SJSA1 (cell line): ENCODE measurements at places on chromosomes 5 and 9. TPM values are rescaled to one million over a fixed set of nuclear protein-coding genes. Genes with fewer than 3 reads are reported as not detected.

The NUDT2 gene
- 9.7 and 27.0 TPM in 2 replicates for total RNA-seq

The WDR70 gene
- total RNA-seq, result 28.4 and 34.9 TPM in 2 replicates

The ARHGEF39 gene
- 0.41 and 1.9 TPM in 2 replicates for total RNA-seq

The CCIN gene
- total RNA-seq, result 0.61 and 1.3 TPM in 2 replicates

The HTR4 gene
- total RNA-seq, result not detected in 2 replicates

- no peak overlapping the region for H3K4me3 ChIP-seq
- DNase-seq, result no peak
- H3K4me1 ChIP-seq, result no peaks in the 10 kb centered on the region
- H3K27me3 ChIP-seq, result no peaks in the 10 kb centered on the region
These were observed 248.5 kb downstream of the SMARCA2 start for GRCh38 chr9:2263665-2264064.

- peaks cover 22% of the 10 kb centered on the region for H3K4me1 ChIP-seq
- no peaks in the 10 kb centered on the region for H3K36me3 ChIP-seq
- no peaks in the 10 kb centered on the region for H3K27me3 ChIP-seq
These were observed 53.8 kb downstream of the ARRDC3 start for GRCh38 chr5:91329283-91329682.

DNA sequence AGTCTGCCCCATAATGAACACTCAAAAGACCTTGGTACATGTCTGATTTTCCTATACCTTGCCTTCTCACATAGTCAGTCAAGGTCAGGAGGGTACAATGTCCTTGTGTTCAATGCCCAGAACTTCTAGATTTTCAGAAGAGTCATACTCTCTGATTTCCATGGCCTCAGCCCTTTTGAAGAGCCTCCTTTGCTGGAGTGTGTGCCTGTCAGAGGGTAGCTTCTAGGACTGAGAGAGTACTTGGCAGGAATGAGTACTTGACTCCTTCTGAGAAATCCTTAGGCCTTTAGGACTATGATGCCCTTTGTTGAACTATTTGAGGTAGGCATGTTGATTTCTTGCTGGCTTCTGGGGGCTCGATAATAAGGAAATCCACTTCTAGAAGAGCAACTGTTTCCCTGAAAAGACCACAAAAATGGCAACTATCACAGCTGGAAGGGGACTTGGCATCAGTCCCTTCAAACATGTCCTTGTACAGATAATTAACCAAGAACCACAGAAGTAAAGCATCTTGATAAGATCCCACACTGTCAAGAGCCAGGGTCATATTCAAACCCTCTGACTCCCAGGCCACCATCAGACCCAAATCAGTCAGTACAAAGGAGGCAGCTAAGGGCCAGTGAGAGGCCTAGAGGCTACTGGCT is 10.6 kb upstream of the MEGF9 start:
- no peak overlapping the region for H3K27ac ChIP-seq
- H3K36me3 ChIP-seq, result no peaks in the 10 kb centered on the region
- H3K4me3 ChIP-seq, result no peak overlapping the region
- DNase-seq, result no peak
- H3K27me3 ChIP-seq, result no peaks in the 10 kb centered on the region
- H3K4me1 ChIP-seq, result no peaks in the 10 kb centered on the region

DNA sequence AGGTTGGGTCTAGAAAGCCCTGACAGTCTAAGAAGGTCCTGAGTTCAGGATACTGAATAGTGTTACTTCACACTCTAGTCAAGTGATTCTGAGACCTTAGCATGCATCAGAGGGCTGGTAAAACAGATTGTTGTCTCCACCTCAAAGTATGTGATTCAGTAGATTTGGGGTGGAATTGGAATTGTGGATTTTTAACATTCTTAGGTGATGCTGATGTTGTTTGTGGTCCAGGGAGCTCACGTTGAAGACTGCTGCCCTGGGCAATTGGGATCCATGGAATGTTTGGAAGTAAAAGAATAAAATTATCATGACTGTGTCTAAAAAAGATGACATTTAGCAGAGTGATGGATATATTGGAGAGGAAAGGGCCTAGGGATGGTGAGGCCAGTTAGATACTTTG is 75.6 kb downstream of the VCAN start:
- peaks cover 26% of the 10 kb centered on the region for H3K36me3 ChIP-seq
- no peak overlapping the region for H3K4me3 ChIP-seq
- DNase-seq, result no peak
- no peaks in the 10 kb centered on the region for H3K27me3 ChIP-seq
- peaks cover 7% of the 10 kb centered on the region for H3K4me1 ChIP-seq
- H3K27ac ChIP-seq, result no peak overlapping the region

GRCh38 chr9:134315716-134316448 is 10.4 kb upstream of the RXRA start:
- no peak overlapping the region for H3K4me3 ChIP-seq
- H3K4me1 ChIP-seq, result peaks cover 5% of the 10 kb centered on the region; the same call in 1 of the 2 replicates
- DNase-seq, result no peak
- H3K36me3 ChIP-seq, result no peaks in the 10 kb centered on the region
- H3K27me3 ChIP-seq, result no peaks in the 10 kb centered on the region

- no peaks in the 10 kb centered on the region for H3K4me1 ChIP-seq
- no peak overlapping the region for H3K27ac ChIP-seq
- no peak overlapping the region for H3K4me3 ChIP-seq
- DNase-seq, result no peak
- no peaks in the 10 kb centered on the region for H3K27me3 ChIP-seq
These were observed 72.2 kb downstream of the NMUR2 start for GRCh38 chr5:152332716-152333460.

- H3K4me1 ChIP-seq, result no peaks in the 10 kb centered on the region
- no peaks in the 10 kb centered on the region for H3K36me3 ChIP-seq
- no peaks in the 10 kb centered on the region for H3K27me3 ChIP-seq
- H3K27ac ChIP-seq, result no peak overlapping the region
- DNase-seq, result no peak
These were observed 251.1 kb downstream of the PDZD2 start for GRCh38 chr5:31890046-31890445.

DNA sequence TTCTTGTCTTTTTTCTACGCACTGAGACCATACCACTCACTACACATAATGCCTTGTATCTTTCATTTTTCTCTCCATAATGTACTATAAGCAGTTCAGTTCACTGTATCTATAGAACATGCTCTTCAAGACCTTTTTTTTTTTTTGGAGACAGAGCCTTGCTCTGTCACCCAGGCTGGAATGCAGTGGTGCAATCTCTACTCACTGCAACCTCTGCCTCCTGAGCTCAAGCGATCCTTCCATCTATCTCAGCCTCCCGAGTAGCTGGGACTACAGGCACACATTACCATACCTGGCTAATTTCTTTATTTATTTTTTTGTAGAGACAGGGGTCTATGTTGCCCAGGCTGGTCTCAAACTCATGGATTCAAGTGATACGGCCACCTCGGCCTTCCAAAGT is 208.7 kb downstream of the FANCC start:
- no peak overlapping the region for H3K4me3 ChIP-seq
- H3K27me3 ChIP-seq, result no peaks in the 10 kb centered on the region
- peaks cover 38% of the 10 kb centered on the region for H3K4me1 ChIP-seq

- no peak overlapping the region for H3K27ac ChIP-seq
- no peak for DNase-seq
- H3K4me1 ChIP-seq, result no peaks in the 10 kb centered on the region
- H3K4me3 ChIP-seq, result no peak overlapping the region
- H3K27me3 ChIP-seq, result no peaks in the 10 kb centered on the region
These were observed 152.7 kb downstream of the ATP10B start for GRCh38 chr5:160699301-160699700.

DNA sequence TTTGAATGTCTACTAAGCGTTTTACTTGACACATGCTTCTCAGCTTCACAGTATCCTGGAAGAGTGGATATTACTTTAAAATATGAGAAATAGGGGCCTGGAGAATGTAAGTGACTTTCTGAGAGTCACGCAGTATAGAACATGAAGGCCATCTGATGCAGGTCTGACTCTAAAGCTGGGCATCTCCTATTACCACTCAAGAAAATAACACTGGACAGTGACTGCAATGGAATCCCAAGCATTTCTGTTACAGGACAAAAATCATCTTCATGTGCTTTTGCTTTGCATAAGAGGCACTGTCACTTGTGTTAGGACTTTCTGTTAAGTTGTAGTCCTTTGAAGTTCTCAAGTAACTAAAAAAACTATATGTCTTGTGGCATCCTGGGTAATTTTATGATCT is 335.5 kb downstream of the FBXL7 start:
- H3K4me3 ChIP-seq, result no peak overlapping the region
- H3K27ac ChIP-seq, result no peak overlapping the region
- H3K27me3 ChIP-seq, result no peaks in the 10 kb centered on the region
- H3K36me3 ChIP-seq, result no peaks in the 10 kb centered on the region

GRCh38 chr9:78235762-78236550 is at the start of gene CEP78:
CEP78 (plus strand) TSS chr9:78236075; CDS start chr9:78236351, 276 bp downstream.
- H3K4me3 ChIP-seq, result peak within 1 kb of the TSS; percentile 91
- DNase-seq, result peak; percentile 80
- peaks cover 13% of the 10 kb centered on the region for H3K36me3 ChIP-seq
- peaks cover 12% of the 10 kb centered on the region for H3K4me1 ChIP-seq
- no peaks in the 10 kb centered on the region for H3K27me3 ChIP-seq
- H3K27ac ChIP-seq, result peak within 1 kb of the TSS; percentile 79

DNA sequence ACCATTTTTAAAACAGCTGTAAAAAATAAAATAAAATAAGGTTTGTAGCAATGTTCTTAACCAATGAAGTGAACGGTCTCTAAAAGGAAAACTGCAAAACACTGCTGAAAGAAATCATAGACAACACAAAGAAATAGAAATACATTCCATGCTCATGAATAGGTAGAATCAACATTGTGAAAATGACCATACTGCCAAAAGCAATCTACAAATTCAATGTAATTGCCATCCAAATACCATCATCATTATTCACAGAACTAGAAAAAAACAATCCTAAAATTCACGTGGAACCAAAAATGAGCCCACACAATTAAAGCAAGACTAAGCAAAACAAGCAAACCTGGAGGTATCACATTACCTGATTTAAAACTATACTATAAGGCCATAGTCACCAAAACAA is 67.6 kb upstream of the RGMB start:
- H3K36me3 ChIP-seq, result no peaks in the 10 kb centered on the region
- no peak overlapping the region for H3K27ac ChIP-seq
- no peak for DNase-seq

DNA sequence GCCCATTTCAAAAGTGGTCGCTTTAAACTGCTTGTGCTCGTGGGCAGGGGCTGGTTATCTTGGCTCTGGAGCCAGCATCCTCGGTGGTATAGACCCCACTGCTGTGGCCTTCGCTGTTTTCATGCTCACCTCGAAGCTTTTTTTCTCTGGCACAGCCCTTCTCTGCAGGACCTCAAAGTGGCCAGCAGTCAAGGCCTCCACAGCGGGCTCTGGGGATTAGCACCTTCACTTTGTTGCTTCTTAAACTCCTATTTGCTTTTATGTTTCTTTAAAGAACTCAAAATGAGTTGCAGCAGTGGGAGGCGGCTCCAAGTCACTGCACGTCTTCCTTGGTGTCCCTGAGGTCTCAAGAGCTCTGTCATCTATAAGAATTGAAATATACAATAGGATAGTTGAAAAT is 165.1 kb downstream of the CACNA1B start:
- H3K27me3 ChIP-seq, result no peaks in the 10 kb centered on the region; the same call in 1 of the 2 replicates
- DNase-seq, result no peak
- no peaks in the 10 kb centered on the region for H3K36me3 ChIP-seq
- no peak overlapping the region for H3K27ac ChIP-seq
- no peaks in the 10 kb centered on the region for H3K4me1 ChIP-seq

DNA sequence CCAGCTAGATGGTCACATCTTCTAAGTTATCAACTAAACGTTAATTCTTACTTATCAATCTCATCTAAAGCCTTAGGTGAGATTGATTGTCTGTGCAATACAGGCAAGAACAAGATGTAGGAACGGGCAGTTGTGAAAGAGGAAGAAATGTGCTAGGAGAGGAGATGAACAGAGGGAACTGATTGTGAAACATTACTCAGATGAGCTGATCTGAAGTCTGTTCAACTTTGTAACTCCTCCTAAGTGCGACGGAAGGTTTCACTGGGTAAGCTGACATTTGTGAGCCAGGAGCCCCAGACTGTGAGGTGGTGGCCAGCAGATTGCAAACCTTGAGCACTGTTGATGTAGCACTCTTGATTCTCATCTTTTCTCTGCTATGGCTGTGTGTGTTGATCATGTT is 204.1 kb downstream of the CD180 start:
- no peak overlapping the region for H3K27ac ChIP-seq
- H3K4me3 ChIP-seq, result no peak overlapping the region
- H3K4me1 ChIP-seq, result no peaks in the 10 kb centered on the region

DNA sequence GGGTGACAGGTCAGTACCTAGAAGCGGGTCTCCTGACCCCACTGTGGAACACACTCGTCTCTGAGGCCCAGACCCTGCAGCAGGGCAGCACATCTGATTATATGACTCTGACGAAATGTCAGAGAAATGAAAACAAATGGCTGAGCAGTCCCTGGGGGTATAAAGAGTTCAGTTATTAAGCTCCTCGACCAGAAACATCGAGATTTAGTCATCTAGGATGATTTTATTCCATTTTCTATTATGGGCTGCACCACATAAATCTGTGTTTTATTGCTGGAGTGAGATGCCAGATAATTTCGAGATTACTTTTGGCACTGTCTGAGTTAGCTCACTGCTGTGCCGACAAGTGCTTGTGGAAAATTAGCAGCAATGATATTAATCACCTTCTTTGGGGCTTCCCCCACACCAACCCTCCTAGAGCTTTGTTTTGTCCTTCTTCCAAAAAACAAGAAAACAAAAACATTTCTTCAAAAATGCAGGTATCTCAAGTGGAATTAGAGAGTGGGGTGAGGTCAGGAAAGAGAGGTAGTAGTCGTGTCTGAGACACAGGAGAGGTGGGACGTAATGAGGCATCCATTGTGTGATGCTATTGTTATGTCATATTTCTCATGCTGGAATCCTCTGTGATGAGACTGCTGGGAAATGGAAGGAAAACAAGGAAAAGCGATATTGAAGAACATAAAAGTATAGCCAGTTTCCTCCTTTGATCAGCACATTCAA is 495.5 kb downstream of the DMAC1 start:
- no peak overlapping the region for H3K4me3 ChIP-seq
- no peaks in the 10 kb centered on the region for H3K36me3 ChIP-seq
- H3K27ac ChIP-seq, result no peak overlapping the region
- H3K27me3 ChIP-seq, result no peaks in the 10 kb centered on the region

- no peak overlapping the region for H3K27ac ChIP-seq
- no peak for DNase-seq
- H3K4me1 ChIP-seq, result 0 out of 2 replicates have a peak, but pooled peaks cover 3% of the 10 kb centered on the region
- H3K36me3 ChIP-seq, result no peaks in the 10 kb centered on the region
- H3K4me3 ChIP-seq, result no peak overlapping the region
These were observed 235.9 kb downstream of the DMRTA1 start for GRCh38 chr9:22682536-22682935.

- no peak for DNase-seq
- H3K27me3 ChIP-seq, result no peaks in the 10 kb centered on the region
- no peak overlapping the region for H3K27ac ChIP-seq
- no peaks in the 10 kb centered on the region for H3K4me1 ChIP-seq
These were observed 371.8 kb upstream of the RFX3 start for GRCh38 chr9:3897631-3898030.

GRCh38 chr5:10525124-10525495 is 38.8 kb upstream of the ANKRD33B start:
- H3K36me3 ChIP-seq, result no peaks in the 10 kb centered on the region
- peak overlapping the region; percentile 81 for H3K27ac ChIP-seq
- H3K27me3 ChIP-seq, result no peaks in the 10 kb centered on the region
- no peak for DNase-seq
- H3K4me1 ChIP-seq, result peaks cover 64% of the 10 kb centered on the region

- no peak for DNase-seq
- no peak overlapping the region for H3K27ac ChIP-seq
- H3K4me3 ChIP-seq, result no peak overlapping the region
- H3K4me1 ChIP-seq, result no peaks in the 10 kb centered on the region
These were observed 219.8 kb downstream of the SLIT3 start for GRCh38 chr5:169081000-169081724.
